NCI-H748 treated with DMSO at 0.1 percent for 48 hours (cell line): ENCODE measurements at places on chromosomes 5 and 9.

GRCh38 chr5:55672477-55672911, 39.6 kb downstream of the SLC38A9 start:
- DNase-seq: no peak

DNA sequence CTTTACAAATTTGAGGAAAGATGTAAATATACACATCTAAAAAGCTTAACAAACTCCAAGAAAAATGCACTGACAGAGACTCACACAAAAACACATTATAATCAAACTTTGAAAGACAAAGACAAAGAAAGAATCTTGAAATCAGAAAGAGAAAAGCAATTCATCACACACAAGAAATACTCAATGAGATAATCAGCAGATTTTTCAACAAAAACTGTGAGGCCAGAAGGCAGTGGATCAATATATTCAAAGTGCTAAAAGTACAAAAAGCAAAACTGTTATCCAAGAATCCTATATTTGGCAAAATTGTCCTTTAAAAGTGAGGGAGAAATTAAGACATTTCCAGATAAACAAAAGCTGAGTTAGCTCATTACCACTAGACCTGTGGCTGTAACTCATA, 6.1 kb downstream of the TPD52L3 start:
- no peak for DNase-seq

DNA sequence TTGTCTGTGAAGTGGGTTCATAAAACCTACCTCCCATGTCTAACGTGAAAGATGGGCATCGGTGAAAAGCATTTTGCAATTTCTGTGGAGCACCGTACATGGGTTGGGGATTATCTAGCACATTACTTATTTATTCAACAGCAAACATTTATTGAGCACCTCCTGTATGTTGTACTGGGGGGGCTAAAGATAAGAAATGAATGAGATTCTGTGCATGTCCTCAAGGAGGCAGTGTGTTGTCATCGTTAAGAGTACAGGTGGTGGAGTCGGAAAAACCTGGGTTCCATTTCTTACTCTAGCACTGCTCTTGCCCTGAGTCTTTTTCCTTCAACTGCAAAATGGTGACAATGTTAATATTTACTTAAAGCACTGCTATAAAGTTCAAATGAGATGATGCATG, 30.4 kb upstream of the DENND1A start:
- no peak for DNase-seq

DNA sequence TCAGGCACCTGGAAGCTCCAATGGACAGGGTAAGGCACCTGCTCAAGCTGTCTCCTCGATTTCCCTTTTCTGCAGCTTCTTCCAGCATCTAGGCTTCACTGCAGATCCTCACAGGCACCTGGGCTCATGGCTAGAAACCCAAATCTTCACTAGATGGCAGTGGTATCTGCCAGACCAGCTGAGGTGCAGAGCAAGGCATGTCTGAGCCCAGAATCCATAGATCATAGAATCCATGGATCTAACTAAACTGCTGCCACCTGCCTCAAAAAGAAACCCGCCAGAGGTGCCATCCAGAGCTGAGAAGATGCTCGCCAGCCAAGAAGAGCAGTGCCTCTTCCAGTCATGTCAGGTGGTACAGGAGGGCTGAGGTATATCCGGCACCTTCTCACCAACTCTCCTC, 6.9 kb downstream of the SHC3 start:
- no peak for DNase-seq

GRCh38 chr5:81363093-81363871, 30.7 kb downstream of the ACOT12 start:
- no peak for DNase-seq
